ENCODE measurements at places on chromosomes 3 and 15. TPM values are rescaled to one million over a fixed set of nuclear protein-coding genes. Genes with fewer than 3 reads are reported as not detected.

DNA sequence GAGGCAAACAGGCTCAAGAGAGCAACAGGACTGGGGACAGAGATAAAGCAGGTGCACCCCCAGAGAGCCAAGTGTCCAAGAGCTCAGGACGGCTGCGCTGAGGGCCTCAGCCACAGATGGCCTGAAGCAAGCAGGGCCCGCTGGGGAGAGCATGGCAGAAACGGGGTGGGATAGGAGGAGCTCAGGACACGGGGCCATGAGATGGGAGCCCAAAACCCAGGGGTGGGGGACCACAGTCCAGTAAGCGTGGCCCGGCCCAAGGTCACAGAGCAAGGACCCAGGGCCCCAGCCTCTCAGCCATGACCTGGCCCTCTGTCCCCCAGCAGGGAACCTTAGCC lies 9.5 kb downstream of the DUSP7 start:
- no peak for DNase-seq

- no peak for DNase-seq
Observed at GRCh38 chr3:70840106-70840870, 527.9 kb upstream of the MDFIC2 start.

GRCh38 chr3:30873671-30874070 lies 20.8 kb downstream of the GADL1 start:
- DNase-seq = no peak

DNA sequence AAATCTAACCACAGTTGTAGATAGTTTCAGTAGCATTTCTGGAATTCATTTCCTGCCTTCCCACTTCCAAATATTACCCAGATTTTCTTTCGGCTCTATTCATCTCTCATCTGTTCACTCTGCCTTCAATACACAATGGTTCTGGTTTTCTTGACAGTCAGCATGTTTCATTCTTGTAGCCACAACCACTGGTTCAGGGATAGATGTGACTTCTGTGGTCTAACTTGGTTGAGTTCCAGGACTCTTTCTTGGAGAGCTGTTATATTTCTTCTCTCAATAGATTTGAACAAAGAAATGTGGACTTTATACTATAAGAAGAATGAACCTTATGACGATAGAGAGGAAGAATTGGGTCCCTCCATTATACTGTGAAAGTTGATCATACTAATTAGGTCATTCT lies 228.8 kb downstream of the NSUN3 start:
- DNase-seq = no peak

DNA sequence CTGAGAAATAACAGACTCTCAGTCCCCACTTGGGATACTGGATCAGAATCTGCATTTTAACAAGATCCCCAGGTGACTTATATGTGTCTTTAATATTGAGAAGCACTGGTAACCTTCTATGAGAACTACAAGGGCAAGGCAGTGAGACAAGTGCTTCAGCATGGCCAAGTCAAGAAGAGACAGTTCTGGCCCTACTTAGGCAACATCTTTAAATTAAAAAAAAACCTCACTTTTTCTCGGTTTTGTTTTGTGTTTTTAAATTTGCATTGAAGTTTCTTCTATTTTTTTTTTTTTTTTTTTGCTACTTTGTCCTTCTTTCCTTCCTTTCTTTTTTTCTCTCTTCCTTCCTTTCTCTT lies 42.5 kb upstream of the SPTSSB start:
- no peak for DNase-seq

DNA sequence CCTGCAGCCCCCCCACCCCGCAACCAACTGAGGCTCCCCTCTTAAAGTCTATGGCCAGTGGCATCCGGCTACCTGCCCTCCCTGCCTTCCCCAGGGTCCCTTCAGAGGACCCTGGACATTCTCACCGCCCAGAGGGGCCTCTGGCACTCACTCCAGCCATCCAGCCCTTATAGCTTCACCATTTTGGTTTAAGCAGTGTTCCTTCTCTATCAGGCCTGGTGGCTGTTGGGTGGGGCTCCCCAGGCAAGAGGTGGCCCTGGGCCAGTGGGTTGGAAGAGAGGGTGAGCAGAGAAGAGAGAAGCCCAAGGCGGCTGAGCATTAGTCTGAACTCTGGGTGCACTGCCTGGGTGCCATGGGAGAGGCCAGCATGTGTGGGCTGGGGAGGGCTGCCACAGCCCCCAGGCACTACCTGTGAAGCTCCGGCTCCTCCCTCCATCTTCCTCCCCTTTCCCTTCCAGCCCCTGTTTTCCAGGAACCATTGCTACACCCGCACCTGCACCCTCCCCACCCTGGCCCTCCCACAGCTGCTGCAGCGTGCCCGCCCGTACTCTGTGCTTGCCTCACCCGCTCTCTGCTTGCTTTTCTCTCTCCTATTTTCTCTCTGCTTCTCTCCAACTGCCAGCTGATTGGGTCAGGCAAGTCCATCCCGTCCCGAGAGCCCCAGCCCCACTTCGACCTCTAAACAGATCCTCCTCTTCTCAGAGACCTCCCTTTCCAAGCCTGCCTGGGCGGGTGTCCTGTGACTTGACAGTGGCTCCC lies 168.2 kb downstream of the TBC1D2B start:
- DNase-seq = peak; percentile 26

DNA sequence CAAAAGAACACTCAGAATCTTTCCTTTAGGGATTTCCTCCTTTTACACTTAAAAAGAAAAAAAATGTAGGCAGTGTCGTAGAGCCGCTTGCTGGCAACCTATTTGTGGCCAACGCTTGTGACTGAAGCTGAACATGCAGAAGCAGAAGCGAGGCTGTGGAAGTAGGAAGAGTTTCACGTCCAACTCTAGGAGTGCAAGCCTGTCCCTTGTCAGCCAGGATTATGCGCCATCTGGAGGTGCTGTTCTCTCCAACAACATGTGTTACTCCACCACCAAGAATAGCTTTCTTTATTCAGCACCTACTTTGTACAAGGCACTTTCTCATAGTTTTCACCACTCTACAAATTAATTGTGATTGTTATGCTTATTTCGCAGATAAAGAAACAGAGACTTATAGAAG lies 223.2 kb upstream of the LMCD1 start:
- no peak for DNase-seq

XCR1 gene
- not detected for total RNA-seq

WDR93 gene
- total RNA-seq = not detected

SYNPR gene
- not detected for total RNA-seq

GP5 gene
- total RNA-seq = 2.2 TPM

TRIM42 gene
- not detected for total RNA-seq

FBN1 gene
- 0.43 TPM for total RNA-seq

All from activated naive CD8-positive, alpha-beta T cell treated with anti-CD3 and anti-CD28 coated beads, Interleukin-2, amount 10 ng/mL, durations not matched to agents 7 days and 5 days (primary cell).